ENCODE measurements at places on chromosomes 5 and 9. TPM values are rescaled to one million over a fixed set of nuclear protein-coding genes. Genes with fewer than 3 reads are reported as not detected.

DNA sequence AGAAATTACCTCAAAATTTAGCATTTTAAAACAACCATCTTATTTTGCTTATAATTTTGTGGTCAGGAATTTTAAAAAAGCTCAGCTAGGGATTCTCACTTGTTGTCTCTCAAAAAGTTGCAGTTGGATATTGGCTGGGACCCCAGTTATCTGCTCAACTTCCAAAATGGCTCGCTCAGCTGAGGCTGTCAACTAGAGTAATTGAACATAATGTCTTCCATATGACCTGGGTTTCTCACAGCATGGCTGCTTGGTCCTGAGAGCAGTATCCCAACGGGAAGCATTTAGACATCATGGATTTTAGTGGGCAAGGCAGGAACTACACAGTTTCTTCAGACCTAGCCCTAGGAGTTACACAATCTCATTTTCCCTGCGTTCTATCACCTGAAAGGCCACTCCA, 63.6 kb upstream of the SPEF2 start:
- no peak for DNase-seq

DNA sequence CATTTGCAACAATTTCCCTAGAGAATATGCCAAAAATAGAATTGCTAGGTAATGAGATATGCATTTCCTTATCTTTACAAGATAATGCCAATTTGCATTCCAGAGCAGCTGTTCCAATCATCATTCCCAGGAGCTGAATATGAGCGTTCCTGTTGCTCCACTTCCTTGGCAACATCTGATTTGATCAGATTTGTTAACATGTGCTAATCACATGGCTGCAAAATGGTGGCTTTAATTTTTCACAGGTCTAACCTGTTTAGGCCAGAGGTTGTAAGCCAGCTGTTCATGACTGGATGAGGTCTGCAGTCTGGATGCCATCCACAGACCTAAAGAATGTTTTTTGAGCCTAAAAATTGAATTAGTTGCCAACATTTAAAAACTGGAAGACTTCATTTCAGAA, 220.7 kb upstream of the IL12B start:
- DNase-seq, result no peak

Gene IL7R
- 34.0 TPM for total RNA-seq

- no peak for DNase-seq
Measured at GRCh38 chr5:174649391-174649790, 75.0 kb upstream of the MSX2 start.

Gene NME5
- total RNA-seq, result 17.0 TPM

Gene TNIP1
- total RNA-seq, result 124 TPM

DNA sequence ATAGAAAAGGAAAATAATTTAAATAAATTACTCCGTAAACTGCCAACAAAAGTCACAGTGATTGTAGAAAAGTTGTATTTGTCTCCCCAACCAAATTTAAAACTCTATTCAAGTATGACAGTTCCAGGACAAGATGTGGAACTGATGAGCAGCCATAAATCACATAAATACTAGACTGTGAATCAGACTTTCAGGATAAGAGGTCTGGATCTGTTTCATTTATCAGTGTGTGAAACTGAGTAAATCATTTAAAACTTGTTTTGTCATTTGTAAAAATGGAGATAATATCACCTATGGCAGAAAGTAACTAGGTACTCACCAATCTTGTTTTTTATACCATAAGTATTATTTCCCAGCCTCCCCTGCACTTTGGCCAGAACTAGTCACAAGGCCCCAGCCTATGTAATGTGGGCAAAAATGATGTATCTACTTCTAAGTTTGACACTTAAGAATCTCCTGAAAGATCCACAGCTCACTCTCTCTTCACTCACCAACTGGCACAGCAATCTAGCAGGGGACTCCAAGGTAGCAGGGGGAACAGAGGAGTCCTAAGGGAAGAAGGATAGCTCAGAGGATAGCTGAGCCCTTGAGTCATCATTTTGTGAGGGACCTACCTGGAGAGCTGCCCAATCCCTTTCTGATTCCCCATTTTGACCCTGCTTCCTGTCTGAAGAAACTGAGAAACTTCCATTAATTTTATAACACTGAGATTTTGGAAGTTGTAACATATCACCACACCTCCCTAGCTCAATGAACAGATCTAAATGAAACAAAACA, 31.6 kb downstream of the TMEM161B start:
- DNase-seq, result no peak

Gene SARDH
- 2.8 TPM for total RNA-seq

GRCh38 chr9:113589407-113589806, 125.9 kb downstream of the RGS3 start:
- DNase-seq, result no peak

DNA sequence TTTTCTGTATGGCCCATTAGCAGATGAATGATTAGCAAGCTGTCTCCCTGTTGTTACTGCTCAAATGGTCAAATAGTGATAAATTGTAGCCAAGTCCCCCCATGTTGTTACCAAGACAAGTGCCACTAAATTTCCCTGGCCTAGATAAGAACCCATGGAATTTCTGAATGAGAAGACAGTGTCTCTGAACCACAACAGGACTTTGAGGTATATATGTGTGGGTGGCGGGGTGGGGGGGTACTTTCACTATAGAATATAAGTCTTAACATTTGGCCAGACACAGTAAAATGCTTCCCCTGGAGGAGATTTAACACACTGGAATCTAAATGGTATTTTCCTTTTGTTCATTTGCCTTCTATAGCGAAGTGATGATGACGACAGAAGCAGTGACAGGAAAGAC, 28.7 kb downstream of the XPA start:
- no peak for DNase-seq

All from mucosa of gallbladder (tissue), 1 donor.